DMS 273 treated with DMSO at 0.1 percent for 48 hours (cell line): ENCODE measurements at places on chromosomes 16 and 17.

- no peak for DNase-seq
Measured at GRCh38 chr16:2007081-2007836, 2.4 kb downstream of the ZNF598 start.

GRCh38 chr16:89152831-89153700 lies 18.5 kb upstream of the CDH15 start:
- DNase-seq = no peak

- DNase-seq = no peak
Measured at GRCh38 chr16:23502466-23502865, 7.8 kb downstream of the GGA2 start.

- no peak for DNase-seq
Measured at GRCh38 chr17:18176176-18176575, 7.5 kb upstream of the ALKBH5 start.

DNA sequence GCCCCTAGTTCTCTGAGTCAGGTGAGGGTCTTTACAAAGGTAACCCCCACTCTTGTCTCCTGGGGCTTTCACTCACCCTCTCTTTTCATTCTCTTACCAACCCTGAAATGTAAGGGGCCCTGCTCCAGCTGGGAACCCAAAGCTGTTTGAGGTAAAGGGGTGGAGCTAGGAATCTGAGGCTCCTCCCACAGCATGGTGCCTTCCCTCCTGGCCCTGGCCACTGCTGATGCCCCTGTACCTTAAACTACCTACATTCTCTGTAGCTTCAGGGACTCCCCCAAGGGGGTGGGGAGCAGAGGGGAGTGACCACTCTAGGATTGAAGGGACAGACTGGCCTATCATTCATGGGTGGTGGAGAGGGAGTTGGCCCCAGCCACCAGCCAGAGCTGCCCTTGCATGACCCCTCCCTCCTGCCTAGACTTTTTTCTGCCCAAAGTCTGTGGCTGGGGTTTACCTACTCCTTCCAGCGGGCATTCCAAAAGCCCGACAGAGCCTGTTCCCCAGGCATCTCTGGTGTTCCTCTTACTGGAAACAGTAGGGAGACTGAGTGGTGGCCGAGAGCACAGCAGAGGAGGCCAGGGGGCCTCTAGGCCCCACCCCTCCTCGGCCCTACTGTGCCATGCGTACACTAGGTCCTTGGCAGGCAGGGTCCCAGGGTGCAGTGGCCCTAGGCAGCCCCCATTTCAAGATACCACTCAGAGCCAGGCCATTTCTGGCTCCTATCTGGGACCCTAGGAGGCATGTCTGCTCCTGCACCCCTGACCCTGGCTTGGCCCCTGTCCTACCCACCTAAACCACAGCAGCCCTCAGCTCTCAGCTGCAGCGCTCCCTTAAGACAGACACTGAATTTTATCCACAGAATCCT lies 9.5 kb downstream of the DOK4 start:
- DNase-seq = no peak

DNA sequence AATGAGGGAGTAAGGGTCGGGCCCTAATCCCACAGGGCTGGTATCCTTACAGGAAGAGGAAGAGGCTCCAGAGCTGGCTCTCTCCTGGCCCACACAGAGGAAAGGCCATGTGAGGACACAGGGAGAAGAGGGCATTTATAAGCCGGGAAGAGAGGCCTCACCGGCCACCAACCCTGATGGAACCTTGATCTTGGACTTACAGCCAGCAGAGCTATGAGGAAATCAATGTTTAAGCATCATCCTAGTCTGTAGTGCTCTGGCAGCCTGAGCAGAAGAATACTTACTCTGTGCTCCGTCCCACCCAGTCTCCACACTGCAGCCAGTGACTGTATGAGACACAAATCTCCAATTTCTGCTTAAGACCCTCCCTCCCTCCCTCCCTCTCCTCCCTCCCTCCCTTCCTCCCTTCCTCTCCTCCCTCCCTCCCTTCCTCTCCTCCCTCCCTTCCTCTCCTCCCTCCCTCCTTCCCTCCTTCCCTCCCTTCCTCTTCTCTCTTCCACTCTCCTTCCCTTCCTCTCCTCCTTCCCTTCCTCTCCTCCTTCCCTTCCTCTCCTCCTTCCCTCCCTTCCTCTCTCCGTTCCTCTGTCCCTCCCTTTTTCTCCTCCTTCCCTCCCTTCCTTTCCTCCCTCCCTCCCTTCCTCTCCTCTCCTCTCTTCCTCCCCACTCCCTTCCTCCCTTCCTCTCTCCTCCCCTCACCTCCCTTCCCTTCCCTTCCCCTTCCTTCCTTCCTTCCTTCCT lies 8.9 kb upstream of the TMEM220 start:
- no peak for DNase-seq

GRCh38 chr16:83187405-83187804 lies 560.6 kb downstream of the CDH13 start:
- no peak for DNase-seq

GRCh38 chr17:8212312-8213180 lies 2.2 kb upstream of the AURKB start:
- no peak for DNase-seq

- DNase-seq = no peak
Measured at GRCh38 chr17:76797241-76797840, 59.4 kb downstream of the MFSD11 start.

GRCh38 chr17:62014526-62014925 lies 50.6 kb downstream of the MED13 start:
- DNase-seq = no peak

- DNase-seq = no peak
Measured at GRCh38 chr17:17740615-17741348, 59.5 kb downstream of the RAI1 start.

- no peak for DNase-seq
Measured at GRCh38 chr17:66415366-66416206, 113.2 kb downstream of the PRKCA start.

DNA sequence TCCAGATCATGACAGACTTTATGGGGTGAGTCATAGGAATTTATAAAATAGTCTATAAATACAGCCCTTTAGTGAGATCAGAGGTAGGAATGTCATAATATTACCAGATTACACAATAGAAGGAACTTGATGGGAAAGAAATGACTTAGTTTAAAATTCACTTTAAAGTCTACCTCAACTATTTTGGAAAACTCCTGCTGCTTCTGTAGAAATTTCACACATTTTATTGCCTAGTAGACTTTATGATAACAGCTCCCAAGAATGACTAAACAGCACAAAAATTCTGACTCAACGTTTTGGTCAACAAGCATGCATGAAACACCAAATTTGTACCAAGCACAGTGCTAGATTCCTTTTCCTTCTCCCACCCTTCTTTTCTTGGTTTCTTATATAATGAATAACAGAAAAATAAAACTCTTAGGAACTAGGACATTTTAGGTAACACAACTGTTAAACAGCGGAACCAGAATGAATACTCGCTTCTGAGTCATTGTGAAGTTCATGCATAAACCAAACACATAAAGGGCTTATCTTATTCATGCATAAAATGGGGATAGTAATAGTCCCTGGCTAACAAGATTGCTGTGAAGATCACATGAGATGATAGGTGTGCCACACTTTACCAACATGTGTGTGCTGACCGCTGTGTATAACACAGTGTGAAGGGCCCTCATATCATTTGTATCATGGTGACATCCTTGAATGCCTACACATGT lies 243.9 kb downstream of the CDH8 start:
- no peak for DNase-seq

DNA sequence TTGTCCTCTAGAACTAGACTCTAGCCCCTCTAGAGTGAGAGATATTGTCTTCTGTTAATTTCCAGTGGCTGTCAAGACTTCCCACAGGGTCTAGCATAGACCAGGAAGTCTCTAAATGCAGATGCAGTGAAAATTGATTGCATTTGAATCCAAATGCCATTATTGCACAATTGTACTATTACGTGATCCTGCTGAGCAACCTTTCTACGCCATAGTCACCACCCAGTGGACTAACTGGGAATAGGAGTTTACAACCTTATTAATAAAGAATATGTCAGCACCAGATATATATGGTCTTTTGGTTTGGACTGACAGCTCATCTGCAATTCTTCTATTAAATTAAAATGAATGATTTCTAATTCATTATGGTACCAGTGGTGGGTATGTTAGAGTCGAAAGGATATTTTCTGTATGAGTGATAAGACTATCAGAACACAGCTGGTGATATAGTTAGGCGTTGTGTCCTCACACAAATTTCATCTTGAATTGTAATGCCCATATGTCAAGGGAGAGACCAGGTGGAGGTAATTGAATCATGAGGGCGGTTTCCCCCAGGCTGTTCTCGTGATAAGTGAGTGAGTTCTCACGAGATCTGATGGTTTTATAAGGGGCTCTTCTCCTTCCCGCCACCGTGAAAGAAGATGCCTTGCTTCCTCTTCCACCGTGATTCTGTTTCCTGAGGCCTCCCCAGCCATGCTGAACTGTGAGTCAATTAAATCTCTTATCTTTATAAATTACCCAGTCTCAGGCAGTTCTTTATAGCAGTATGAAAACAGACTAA lies 138.9 kb upstream of the CA10 start:
- peak; percentile 8 for DNase-seq

GRCh38 chr17:37827905-37828650 lies 83.2 kb upstream of the HNF1B start:
- no peak for DNase-seq
